ENCODE measurements at places on chromosomes 2 and 18. TPM values are rescaled to one million over a fixed set of nuclear protein-coding genes. Genes with fewer than 3 reads are reported as not detected.

The CRACDL gene
- polyA plus RNA-seq: 2.5 TPM

The SYT4 gene
- polyA plus RNA-seq: 0.38 TPM

The LIMS3 gene
- polyA plus RNA-seq: 2.4 TPM

The ALK gene
- polyA plus RNA-seq: 0.55 TPM

The UCN gene
- polyA plus RNA-seq: 0.65 TPM

The PDE6D gene
- 26.9 TPM for polyA plus RNA-seq

The GNLY gene
- polyA plus RNA-seq: 0.27 TPM

GRCh38 chr2:235970204-235971040 is 197.8 kb downstream of the GBX2 start:
- DNase-seq: no peak

DNA sequence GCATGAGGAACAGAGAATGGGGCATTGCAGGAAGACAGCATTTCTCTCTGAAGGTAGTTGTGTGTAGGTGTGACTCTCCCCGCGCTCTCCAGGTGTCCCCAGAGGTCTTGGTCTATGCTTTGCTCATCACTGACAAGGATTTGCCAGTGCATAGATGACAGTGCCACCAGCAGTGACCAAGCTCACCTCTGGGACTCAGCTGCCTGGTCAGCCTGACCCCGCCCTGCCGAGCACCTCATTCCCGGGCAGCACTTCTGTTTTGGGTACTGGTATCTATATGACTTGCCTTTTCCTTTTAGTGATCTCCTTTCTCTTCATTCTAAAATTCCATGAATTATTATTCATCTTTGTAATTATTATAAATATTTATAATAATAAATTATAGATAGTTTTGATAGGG is 59.1 kb downstream of the GBX2 start:
- no peak for DNase-seq

DNA sequence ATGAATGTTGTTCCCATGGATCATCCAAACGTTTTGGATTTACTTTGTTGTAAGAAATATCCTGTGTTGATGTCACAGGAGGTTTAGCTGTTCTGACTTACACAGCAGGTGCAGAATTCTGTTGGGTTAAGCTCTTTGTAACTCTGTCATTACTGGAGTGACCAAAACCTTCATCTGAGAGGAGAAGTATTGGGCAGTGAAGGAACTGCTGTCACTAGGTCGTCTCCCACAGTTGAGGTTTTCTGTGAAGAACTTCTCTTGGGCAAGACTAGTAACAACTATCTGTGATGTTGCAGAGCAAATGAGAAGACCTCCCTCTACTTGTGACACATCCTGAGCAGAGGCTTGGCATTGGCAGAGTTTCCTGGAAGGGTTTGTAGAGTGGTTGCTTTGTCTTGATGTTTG is 2.9 kb downstream of the SPTBN1 start:
- no peak for DNase-seq

- no peak for DNase-seq
Observed at GRCh38 chr2:236973343-236973980, 112.2 kb upstream of the COPS8 start.

DNA sequence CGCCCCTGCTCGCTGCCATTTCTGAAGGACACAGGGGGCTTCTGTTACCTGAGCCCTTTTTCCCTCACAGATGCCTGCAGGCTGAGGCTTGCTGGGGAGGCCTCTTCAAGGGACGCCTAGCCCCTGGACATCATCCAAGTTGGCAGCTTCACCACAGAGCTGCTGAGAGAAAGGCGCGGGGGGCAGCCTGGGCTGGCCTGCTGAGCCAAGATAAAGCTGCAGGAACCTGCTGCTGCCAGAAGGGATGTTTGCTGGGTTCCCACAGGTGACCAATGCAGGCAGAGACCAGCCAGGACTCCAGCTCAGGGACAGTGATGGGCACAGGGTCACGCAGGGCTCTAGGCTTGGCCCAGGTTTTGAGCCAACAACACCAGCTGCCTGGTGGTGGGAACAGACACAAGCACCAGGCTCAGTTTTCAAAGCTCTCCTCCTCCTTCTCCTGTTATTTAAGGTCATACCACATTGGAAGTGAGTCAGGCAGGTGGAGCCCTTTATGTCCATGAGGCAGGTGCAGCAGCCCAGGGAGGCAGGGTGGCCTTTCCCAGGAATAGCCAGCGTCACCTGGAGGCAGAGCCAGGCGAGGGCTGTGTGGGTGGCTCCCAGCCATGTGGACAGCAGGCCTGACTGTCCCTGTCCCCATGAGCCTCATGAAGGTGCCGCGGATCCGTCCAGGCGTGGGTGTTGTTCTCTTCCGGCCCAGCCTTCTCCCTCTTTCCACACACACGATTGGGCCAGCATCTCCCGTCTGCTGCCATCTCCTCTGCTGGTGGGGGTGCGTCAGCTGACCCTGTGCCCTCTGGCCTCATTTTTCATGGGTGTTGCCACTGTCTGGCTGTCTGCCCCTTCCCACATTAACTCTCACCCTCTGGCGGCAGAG is 515.5 kb upstream of the MYT1L start:
- no peak for DNase-seq

DNA sequence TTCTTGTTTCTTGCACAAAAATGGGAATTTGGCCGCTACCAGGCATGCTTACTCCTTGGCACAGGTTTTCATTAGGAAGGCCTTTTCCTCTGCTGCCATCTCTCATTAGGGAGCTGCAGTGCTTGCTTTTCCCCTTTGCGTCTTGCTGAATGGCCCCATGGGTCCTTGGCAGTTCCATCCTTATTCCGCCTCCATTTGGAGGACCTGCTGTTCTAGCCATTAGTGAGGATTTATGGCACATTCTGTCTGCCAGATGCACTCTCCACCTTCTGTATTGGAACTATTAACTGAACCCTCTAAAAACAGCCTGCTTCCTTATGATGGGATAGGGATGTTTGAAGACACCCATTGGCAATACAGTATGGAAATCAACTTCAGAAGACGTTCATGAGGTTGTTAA is 103.5 kb upstream of the NOSTRIN start:
- DNase-seq: no peak

DNA sequence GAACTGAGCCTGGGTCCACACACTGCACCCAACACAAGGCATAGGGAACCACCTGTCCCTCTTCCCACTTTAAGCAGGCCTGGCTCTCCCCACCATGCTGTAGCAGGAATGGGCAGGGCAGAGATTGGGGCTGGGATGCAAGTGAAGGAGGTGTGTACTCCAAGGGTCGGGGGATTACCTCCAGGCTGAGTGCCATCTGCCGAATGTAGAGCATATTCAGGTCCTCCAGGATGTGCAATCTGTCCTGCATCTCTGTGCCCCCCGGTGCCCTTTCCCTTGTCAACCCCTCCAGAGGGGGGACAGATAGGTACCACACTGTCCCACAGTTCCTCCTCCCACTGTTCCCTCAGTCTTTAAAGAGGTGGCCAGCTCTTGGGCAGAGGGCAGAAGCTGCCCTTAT is 2.4 kb downstream of the RTKN start:
- no peak for DNase-seq

- DNase-seq: no peak
Observed at GRCh38 chr2:221896505-221897151, 324.5 kb upstream of the EPHA4 start.

DNA sequence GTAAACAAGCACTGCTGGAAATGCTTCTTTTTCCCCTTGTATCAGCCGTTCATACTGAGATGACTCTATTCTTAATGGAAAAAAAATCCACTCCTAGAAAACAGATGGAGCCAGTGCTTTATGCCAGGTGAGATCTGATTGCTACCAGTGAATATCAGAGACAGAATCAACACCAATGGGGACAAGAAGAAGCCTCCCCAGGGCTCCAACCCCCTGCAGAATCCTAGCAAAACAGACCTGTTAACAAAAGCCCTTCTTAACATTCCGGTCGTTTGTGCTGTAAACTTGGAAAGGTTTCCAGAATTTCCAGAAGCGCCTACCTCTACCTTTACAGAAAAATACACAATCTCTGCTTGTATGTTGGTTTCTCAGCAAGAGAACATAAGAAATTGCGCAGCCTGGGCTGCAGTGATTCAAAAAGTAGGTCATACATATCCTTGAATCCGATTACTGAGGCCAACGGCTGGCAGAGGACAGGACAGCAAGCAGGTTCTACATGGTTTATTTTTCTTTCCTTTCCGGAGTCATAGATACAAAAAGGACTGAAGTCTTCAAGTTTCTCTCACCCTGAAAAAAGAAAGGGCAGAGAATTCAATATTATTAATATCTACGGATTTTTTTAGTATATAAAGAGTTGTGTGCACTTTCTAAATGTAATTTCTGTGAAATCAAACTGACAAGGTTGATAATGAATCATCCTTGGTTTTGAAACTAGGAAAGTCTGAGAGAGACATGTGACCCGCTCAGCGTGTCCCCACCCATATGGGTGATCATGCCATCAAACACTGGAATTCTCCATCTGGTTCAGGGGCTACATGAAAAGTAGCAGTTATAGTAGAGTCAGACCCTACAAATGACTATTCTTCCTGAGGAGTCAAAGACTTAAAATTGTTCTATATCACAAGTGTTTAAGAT is 266.7 kb upstream of the MGAT5 start:
- no peak for DNase-seq

- no peak for DNase-seq
Observed at GRCh38 chr2:161136696-161137324, 23.4 kb upstream of the TANK start.

- DNase-seq: no peak
Observed at GRCh38 chr18:46630160-46630559, 26.9 kb downstream of the LOXHD1 start.

- no peak for DNase-seq
Observed at GRCh38 chr18:35463050-35463449, 34.7 kb downstream of the INO80C start.

- DNase-seq: no peak
Observed at GRCh38 chr2:230790981-230791380, 73.8 kb upstream of the ITM2C start.

DNA sequence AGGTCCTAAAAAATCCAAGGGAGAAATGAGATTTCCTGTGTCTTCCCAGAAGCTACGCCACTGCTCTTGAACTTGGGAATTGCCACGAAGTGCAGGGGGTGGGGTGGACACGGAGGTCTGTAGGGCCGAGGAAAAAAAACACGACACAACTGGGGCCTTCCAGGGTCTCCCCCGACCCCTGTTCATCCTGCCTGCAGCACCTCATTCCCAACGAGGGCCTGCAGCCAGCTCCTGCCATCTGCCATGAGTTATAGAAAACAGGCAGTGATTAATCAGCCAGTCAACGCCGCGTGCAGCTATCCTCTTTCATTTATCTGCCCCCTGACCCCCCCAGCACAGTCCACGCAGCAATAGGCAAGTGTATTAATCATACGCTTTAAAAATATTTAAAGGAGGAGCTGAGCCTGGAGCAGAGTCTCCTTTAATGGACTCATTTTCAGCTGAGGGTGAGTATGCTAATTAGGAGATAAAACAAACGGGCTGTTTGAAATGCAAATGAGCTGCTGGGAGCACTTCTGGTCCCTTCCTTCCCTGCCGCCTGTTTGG is 209.9 kb downstream of the TFCP2L1 start:
- DNase-seq: peak; percentile 85

DNA sequence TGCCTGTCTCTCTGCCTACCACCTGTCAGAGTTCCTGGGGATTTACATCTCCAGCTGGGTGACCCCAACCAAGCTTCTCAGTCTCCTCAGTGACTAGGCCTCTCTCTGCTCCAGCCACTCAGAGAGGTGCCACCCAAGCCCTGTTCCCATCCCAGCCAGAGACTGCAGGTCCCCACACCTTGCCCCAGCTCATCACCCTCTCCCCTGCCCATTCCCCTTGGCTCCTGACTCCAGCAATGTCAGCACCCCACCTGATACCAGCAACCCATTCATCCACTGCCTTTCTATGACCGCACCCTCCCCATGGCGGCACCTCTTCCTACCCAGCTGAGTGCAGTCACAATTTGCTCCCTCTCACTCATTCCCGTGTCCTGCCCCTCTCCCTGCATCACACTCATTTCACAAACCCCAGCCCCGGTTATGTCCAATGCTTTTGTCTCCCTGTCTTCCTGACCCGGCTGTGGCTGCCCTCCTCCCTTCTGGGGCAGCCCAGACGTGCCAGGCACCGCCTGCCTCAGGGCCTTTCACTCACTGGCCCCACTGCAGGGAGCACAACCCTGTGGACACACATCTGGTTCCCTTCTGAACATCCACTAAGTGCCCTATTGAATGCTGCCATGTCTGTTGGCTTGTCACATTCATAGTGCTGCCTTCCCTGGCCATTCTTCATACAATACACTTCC is 494.8 kb upstream of the HS6ST1 start:
- no peak for DNase-seq

DNA sequence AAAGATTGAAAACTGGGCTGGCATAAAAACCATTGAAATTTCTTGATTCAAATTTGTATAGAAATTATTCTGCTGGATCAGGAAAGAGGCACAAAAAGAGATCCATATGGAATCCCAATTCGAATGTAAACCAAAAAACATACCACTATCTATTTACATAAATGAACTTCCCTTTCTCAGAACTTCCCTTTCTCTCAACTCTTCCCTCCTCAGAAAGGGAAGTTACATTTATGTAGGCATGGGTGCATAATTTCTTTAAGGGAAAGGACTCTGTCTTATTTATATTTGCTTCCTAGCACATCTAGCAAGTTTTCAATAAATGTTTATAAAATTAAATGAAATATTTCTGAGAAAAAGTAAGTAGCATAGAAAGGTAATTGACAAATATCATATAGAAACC is 398.1 kb upstream of the ATP5MC3 start:
- no peak for DNase-seq

DNA sequence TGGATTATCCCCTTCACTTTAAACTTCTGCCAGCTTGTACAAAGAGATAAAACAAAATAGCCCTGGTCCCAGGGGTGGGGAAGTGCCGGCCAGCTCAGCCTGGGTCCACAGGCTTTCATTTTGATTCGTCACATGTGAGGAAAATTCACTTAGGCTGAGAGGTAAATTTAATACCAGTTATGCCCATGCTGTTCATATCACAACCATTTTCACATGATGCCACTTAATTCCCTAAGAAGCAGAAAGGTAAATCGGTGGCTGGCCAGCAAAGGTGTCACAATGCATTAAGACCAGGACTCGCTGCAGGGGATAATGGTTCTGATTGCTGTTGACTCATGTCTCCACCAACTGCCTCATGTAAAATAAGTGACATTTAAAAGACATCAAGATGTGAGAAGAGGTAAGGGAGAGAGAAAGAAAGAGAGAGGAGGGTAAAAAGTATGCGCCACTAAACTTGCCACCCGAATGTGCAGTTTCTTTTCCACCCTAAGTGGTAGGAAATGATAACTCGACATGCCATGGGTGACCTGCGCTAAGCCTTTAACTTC is 261.0 kb upstream of the SIX3 start:
- DNase-seq: no peak

GRCh38 chr2:96408616-96409015 is 73.0 kb downstream of the NCAPH start:
- DNase-seq: peak; percentile 45

GRCh38 chr18:74463254-74463653 is 6.1 kb upstream of the DIPK1C start:
- DNase-seq: no peak

GRCh38 chr2:68429311-68429826 is 37.7 kb downstream of the FBXO48 start:
- no peak for DNase-seq

- DNase-seq: no peak
Observed at GRCh38 chr2:168874368-168875054, 15.7 kb downstream of the SPC25 start.

GRCh38 chr2:57806449-57806968 is 240.1 kb upstream of the VRK2 start:
- no peak for DNase-seq

All from left kidney (tissue), 8 donors.